LNCaP clone FGC (cell line): ENCODE measurements at places on chromosomes 13 and 19.

DNA sequence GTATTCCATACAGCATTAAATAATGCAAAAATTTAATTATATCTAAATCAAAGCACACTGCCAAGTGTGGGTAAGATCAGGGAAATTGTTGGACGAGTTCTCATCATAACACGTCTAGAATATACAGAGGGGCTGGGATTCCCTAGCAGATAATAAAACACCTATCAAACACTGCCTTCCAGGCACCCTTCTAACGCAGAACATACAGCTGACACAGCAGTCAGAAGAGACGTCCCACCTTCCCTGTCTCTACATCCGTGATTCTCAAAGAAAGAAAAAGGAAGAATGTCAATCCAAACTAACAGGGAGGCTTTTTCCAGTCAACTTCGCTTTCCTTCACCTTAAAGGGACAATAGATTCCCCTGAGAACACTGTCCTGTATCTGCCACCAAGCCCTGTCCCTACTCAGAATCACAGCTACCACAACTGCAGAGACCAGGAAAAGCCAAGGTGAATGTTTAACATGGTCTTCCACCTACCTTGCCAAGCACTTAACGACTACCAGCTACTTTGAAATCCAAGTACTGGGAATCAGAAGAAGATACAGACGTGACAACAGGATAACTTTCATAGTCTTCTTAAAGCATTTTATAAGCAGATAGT is 38.5 kb downstream of the TBC1D4 start:
- no peak for DNase-seq

GRCh38 chr13:54845351-54845965 is 1816.8 kb downstream of the OLFM4 start:
- no peak for DNase-seq

GRCh38 chr13:95433537-95433936 is 119.0 kb upstream of the CLDN10 start:
- DNase-seq: no peak

GRCh38 chr19:42270346-42271044 is 1.4 kb downstream of the CIC start:
- DNase-seq: no peak

- no peak for DNase-seq
Measured at GRCh38 chr13:69292789-69293425, 814.7 kb upstream of the ATXN8OS start.

DNA sequence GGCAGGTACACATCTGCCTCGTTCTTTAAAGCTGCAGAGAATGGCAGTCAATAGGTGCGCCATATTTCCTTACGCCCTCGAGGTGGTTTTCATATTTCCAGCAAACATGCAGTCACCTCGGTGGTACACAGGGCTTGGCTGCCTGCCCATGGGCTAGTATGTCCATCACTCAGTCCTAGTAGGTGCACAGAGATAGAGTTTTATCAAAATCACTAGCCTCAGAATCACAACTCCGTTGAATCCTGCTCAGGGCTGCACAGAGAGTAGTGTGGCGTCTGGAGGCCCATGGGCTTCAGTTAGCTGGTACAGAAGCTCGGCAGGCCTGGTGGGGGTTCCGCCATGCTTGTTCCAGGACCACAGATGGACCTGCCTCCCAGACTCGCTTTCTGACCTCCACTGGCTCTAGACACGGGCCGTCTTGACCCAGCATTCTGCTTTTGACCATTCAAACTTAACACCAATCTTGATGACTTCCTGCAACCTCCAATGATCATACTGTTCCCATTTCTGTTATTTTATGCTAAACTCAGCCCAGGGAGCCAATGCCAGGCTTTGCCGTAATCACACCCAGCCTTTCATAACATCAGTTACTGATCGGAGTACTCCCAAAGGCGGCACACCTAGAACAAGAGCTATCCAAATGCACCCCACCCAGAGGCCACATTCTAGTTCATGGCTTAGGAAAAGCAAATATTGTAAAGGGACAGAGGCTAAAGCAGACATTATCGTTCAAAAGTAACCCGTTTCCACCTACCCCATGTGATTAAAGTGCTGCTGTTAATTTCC is 120.4 kb downstream of the RAB20 start:
- DNase-seq: no peak

GRCh38 chr19:29711584-29712132 is 3.4 kb downstream of the C19orf12 start:
- no peak for DNase-seq

- DNase-seq: no peak
Measured at GRCh38 chr13:71303144-71303543, 563.9 kb downstream of the DACH1 start.

- no peak for DNase-seq
Measured at GRCh38 chr19:38665950-38666662, 18.7 kb downstream of the ACTN4 start.

DNA sequence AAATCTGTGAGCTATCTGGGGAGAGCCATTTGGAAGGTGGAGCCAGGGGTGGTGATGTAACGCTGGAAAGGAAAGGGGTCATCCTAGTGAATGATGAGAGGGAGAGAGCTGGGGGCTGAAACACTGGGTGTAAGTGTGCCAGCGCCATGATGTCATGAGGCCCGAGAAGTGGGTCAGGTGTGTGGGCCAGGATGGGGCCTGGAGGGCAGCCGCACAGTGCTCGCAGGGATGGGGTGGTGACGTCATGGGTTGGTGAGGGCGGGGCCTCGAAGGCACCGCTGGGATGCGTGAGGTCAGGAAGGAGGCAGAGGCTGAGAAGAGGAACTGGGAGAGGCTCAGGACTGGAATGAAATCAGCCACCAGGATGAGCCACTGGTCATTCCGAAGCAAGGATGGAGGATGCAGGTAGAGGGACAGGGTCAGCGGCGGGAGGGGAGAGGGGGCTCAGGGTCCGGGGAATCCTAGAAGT is 4.4 kb downstream of the CCDC61 start:
- DNase-seq: no peak

GRCh38 chr19:17194608-17195007 is 20.5 kb upstream of the USE1 start:
- DNase-seq: no peak

- DNase-seq: no peak
Measured at GRCh38 chr13:68908879-68909278, 1198.7 kb upstream of the ATXN8OS start.

- DNase-seq: no peak
Measured at GRCh38 chr19:38284422-38284821, 19.6 kb upstream of the C19orf33 start.

GRCh38 chr13:62110079-62110478 is 694.4 kb upstream of the PCDH20 start:
- DNase-seq: no peak

- peak; percentile 4 for DNase-seq
Measured at GRCh38 chr19:30214651-30215051, 157.5 kb upstream of the ZNF536 start.

DNA sequence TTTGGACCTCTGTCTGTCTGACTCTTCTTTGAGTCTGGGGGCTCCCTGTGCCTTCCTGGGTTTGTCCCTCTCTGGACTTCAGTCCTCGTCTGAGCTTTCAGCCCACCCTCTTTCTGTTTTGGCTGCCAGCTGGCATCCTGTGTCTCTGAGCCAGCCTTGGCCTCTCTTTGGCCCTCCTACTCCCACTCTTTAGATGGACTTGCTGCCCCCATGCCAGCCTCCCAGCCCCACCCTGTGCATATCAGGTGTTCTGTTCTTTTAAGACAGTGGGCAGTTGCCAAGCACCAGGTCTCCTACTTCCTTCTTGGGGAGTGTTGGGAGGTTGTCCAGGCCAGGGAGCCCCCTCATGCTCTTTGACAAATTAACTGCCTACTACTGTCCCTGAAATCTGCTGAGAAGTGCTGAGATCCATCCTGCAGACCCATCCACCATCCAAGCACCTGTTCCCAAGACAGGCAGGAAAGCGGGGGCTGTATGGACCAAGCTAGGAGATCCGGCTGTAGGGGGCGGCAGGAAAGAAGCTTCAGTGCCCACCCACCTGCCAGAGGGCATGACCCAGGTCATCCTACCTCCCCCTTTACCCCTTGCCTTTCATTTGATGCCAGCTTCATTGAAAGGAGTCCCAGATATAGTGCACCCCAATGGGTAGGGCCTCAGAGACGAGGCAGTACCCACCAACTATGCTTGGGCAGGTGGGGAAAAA is 9.6 kb downstream of the CIC start:
- DNase-seq: no peak

DNA sequence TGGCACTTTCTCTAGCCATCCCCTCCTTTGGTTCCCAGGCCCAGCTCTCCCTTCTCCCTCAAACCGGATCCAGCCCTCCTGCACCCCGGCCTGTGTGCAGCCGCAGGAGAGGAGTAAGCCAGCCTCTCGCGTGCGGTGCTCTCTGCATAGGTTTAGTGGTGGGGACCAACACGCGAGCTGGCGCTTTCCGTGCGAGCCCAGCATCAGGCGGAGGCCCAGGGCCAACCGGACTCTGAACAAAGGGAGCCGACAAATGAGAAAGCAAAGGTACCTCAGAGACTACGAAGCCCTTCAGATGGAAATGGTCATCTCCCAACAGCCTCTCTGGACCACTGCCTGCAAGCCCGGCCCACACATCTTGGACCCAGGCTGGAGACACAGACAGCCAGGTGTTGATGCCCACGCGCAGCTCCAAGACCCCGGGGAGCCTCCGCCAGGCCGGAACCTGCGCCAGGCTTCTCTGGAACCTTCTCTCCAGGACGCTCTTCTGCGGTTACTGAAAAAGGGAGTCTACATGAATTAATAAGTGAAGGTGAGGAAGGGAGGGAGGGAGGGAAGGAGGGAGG is 16.5 kb upstream of the LATS2 start:
- DNase-seq: no peak

DNA sequence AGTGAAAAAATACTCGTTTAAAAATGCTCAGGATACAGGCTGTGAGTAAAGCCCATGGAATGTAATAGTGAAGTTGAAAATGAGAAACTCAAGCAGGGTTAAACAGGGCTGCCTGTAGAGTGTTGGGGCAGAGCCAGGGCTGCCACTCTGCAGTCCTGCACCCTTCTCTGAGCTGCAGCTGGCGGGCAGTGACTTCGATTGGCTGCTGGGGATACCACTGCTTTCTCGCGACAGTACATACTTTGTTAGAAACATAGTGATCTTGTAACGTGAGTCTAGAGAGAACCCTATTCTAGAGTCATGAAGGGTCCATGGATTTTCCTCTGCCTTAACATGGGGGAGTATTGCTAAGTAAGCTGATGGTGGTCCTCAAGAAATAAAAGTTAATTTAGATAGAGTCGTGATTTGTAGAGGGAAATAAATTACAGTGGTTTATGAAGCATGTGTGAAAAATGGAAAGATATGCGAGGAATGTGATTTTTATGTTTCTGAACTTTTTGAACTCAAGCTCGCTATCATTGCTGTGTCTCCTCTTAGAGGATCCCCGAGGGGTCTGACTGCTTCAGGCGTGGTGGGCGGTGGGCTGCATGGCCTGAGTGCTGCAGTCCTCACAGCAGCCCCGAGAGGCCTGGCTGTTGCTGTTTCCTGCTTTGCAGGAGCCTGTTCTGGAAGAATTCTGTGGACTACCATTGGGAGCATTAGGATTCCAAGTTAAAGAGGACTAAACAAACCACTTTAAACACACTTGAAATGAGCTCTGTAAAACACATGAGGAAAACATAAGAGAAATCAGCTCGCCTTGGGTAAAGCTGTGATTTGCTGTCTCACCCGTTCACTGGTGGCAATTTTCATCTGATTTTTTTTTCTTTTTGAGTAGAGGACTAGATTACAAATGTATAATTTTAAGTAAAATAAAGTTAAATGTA is 95.7 kb downstream of the ARHGEF7 start:
- no peak for DNase-seq

- no peak for DNase-seq
Measured at GRCh38 chr13:80508031-80508430, 167.1 kb upstream of the SPRY2 start.
